ENCODE measurements at places on chromosomes 3 and 15. TPM values are rescaled to one million over a fixed set of nuclear protein-coding genes. Genes with fewer than 3 reads are reported as not detected.

WNT5A gene
- total RNA-seq, result 1.5 TPM

DNA sequence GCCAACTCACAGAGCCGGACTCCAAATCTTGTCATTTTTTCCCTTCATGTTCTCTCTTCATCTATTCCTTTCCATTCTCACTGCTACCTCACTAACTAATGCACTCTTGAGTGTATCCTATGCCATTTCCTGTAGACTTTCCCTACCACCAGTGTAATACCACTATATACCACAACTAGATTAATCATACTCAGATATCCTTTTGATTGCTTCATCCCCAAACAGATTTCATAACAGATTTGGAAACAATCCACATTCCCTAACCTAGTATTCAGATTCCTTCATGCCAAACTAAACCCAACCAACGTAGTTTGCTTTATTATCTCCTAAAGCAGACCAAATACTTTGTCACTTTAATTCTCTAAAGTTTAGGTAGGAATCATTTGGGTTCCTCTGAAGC is 2.6 kb upstream of the PLOD2 start:
- no peak for DNase-seq
- H3K27ac ChIP-seq, result peak overlapping the region; percentile 42
- no peaks in the 10 kb centered on the region for H3K27me3 ChIP-seq
- H3K4me1 ChIP-seq, result peaks cover 20% of the 10 kb centered on the region
- no peak overlapping the region for H3K4me3 ChIP-seq

DNA sequence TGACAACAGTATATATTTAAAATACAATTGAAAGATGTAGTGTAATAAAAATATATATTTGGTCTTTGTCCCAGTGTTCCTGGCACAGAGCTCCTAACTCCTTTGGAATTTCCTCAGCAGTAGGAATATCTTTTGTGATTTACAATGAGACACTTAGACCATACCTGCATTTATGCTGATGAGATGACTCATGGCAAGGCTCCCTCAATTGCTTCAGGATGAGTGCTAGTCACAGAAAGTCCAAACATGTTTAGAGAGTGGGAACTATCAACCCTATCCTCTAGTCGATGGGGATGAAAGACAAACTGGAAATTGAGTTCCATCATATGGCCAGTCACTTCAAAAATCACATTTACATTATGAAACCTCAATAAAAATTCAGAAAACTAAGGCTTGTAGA is 588.3 kb upstream of the LMCD1 start:
- DNase-seq, result no peak
- no peaks in the 10 kb centered on the region for H3K4me1 ChIP-seq
- H3K4me3 ChIP-seq, result no peak overlapping the region

GRCh38 chr3:63304421-63304820 is 26.3 kb downstream of the SYNPR start:
- H3K4me1 ChIP-seq, result no peaks in the 10 kb centered on the region
- no peak overlapping the region for H3K27ac ChIP-seq
- H3K4me3 ChIP-seq, result no peak overlapping the region
- H3K36me3 ChIP-seq, result no peaks in the 10 kb centered on the region

DNA sequence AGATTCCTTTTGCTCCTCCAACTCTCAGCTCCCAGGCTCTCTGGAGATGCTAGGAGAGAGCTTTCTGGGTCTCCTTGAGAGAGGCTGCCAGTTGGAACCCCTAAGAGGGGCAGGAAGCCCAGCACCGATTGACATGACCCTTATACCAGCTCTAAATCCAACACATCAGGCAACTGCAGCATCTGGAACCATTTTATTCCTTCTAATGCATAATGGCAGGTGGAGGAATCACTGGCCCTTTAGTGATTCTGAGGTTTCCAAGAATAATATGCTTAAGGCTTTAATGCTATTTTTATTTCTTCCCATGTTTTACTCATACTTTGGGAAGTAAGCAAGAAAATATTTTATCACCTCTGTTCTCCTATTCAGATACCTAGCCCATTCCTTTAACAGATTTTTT is 60.3 kb upstream of the TEX264 start:
- DNase-seq, result no peak
- no peaks in the 10 kb centered on the region for H3K4me1 ChIP-seq
- no peaks in the 10 kb centered on the region for H3K27me3 ChIP-seq
- H3K36me3 ChIP-seq, result no peaks in the 10 kb centered on the region
- no peak overlapping the region for H3K27ac ChIP-seq
- no peak overlapping the region for H3K4me3 ChIP-seq

CFAP100 gene
- total RNA-seq, result not detected

GRCh38 chr3:50490424-50490823 is 13.0 kb downstream of the CACNA2D2 start:
- H3K4me3 ChIP-seq, result no peak overlapping the region
- no peaks in the 10 kb centered on the region for H3K4me1 ChIP-seq
- H3K27me3 ChIP-seq, result no peaks in the 10 kb centered on the region
- H3K27ac ChIP-seq, result no peak overlapping the region
- no peak for DNase-seq
- H3K36me3 ChIP-seq, result no peaks in the 10 kb centered on the region

Measured in right lobe of liver (tissue), 6 donors.